ENCODE measurements at places on chromosomes 13 and 19. TPM values are rescaled to one million over a fixed set of nuclear protein-coding genes. Genes with fewer than 3 reads are reported as not detected.

The LTBP4 gene
- total RNA-seq, result 116 TPM

The HOMER3 gene
- 1.1 TPM for total RNA-seq

The ZNF559 gene
- total RNA-seq, result 6.5 TPM

The KISS1R gene
- 1.6 TPM for total RNA-seq

The SLC6A16 gene
- total RNA-seq, result 1.5 TPM

The CAPNS1 gene
- 177 TPM for total RNA-seq

The VSIG10L gene
- 0.14 TPM for total RNA-seq

Data from CD4-positive, alpha-beta T cell (primary cell).